ENCODE measurements at places on chromosomes 5 and 9.

GRCh38 chr9:129964901-129965734 is 77.9 kb downstream of the FNBP1 start:
- no peak for DNase-seq

- no peak for DNase-seq
These were observed 59.3 kb upstream of the CDKN2B start for GRCh38 chr9:22068369-22068768.

DNA sequence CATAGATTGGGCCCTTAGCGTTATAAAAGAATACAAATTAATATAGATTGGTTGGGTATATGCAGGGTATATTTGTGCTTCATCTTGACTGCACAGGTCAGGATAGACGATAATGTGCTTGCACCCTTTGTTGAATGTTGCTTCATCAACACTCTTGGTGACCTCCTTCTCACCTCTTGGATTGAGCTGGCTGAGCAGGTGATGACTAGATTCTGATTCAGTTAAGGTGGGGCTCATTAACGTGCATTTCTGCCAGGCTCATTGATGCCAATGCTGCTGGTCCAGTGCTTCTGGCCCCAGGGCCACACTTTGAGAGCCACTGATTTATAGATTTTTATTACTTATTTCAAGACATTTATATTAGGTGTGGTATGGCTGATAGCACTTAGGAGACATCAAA is 27.7 kb downstream of the PCSK5 start:
- no peak for DNase-seq

- DNase-seq = no peak
These were observed 53.3 kb upstream of the FAM169A start for GRCh38 chr5:74919487-74919886.

DNA sequence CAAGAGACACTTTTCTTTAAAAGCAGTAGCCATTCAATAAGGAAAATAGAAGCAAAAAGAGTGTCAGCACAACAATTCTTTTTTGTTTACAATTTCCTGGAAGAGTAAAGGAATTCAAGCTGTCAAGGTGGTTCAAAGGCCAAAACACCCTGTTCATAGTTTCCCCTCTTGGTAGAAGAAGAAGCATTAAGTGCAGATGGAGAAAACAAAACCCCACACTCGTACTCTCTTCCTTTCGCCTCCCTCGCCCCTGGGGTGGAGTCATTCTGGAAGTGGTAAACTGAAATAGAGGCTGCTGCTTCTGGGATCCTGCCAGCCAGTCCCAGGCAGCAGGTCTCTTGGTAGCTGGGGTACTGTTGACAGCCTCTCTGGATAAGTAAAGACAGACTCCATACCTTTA is 105.0 kb downstream of the ANKRD55 start:
- DNase-seq = peak; percentile 16

DNA sequence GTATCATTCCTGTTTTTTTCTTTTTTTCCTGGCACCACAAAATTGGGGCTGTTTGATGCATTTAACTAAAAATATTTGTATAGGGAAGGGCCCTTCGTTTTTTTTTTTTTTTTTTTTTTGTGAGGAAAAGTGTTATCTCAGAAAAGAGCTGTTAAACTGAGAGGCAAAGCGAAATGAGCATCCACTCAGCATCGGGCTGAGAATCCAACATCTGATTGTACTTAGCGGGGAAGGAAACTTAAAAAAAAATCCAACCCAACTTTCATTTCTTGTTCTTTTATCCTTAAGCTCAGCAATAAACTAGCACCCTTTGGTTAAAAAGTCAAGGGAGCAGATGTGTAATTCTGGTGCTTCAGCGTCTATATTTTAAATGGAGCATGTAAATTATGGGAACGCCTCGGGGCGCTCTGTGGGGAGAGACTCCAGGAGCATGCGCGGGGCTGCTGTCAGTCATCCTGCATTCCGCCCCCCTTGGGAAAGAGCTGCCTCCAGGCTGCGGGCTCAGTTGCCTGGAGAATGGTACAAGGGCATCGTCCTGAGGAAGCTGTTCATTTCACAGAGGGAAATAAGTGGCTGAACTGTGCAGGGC is 33.3 kb downstream of the DMRT2 start:
- no peak for DNase-seq

DNA sequence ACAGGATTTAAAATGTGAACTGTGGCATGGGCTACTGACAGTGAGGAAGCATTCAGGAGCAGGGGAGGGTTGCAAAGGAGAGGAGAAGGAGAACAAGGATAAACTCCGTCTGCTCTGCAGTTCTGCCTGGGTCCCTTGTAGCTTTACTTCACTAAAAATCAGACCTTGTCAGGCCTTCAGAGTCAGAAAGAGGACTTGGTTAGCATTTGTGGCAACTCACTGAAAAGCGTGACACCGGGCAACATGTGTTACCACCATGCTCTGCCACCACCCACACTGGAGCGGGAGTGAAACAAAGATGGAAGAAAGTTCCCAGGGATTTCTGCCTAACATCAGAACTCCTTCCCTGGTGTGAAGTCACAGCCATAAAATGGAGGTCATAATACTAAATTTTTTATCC is 19.3 kb downstream of the FYB1 start:
- peak; percentile 49 for DNase-seq

DNA sequence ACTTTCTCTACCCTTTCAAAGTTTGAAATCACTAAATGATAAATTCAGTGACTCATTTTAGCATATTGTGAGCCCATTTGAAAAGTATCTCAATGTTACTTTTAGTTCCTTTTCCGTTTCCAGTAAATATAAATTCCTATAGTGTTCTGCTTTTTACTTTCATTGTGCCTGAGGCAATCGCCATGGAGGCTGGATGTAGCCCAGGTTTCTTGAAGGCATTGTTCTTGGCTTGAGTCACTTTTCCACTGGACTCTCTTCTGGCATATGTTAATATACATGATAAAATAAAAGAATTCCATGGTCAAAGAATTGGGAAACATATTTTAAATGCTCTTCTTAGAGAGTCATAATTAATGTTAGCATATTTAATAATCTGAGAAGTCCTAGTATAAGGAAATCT is 327.0 kb downstream of the IZUMO3 start:
- DNase-seq = no peak

DNA sequence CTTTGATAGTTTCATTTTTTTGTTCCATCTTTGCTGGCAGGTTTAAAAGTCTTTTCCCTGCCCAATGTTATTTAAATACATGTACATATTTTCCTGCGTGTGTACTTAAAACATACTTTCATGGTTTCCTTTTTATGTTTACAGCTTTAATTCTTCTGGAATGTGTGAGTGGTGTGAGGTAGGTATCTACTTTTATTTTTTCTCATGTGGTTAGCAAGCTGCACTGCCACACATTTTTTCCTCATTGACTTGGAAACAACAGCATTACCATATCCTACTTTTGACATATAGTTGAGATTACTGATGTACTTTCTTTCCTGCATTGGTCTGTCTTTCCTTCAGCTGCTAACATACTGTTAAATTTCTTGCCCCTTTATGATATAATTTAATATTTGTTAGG is 51.4 kb upstream of the COL15A1 start:
- DNase-seq = no peak

DNA sequence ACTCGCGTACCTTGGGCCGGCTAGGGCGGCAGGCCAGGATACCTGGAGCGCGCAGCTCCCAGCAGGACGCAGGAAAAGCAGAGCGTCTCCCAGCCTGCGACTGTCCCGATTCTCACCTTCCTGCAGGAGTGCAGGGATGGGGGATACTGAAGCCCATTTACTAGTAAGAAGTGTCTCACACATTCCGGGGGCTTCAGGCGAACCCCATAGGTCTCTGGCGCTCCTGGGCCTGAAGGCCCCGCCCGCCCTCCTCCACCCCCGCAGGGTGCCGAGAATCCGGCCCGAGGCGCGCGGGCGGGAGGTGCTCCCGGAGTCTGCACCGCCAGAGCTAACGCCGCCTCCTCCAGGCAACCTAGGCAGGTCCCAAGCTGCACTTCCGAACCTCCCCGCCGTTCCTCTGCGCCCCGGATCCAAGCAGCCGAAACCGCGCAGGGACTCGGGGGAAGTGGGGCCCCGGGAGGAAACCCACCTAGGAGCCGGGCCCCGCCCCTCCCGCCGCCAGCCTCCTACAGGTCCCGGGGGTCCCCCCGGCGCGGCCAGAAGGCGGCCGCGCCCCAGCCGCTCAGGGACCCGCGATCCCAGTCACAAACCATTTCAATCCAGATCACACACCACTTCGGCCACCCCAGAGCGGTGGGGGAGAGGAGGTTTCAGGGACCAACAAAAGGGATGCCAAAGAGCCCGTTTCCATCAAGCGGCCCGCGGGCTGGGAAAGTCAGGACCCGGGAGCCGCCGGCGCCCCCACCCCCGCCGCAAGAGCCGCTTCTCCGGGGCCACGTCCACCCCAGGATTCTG is 1.2 kb downstream of the ROR2 start:
- peak; percentile 29 for DNase-seq

DNA sequence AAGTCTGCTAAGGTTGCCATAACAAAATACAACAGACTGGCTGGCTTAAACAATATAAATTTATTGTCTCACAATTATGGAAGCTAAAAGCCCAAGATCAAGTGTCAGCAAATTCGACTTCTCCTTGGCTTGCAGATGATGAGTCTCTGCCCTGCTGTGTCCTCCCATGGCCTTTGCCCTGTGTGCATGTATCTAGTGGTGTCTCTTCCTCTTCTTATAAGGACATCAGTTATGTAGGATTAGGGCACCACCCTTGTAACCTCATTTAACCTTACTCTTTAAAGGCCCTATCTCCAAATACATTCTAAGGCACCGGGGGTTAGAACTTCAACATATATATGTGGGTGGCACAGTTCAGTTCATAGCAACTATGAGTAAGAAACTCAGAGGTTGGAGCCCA is 157.9 kb upstream of the RASA1 start:
- DNase-seq = no peak

- DNase-seq = no peak
These were observed 28.0 kb upstream of the NFIL3 start for GRCh38 chr9:91451431-91452270.

DNA sequence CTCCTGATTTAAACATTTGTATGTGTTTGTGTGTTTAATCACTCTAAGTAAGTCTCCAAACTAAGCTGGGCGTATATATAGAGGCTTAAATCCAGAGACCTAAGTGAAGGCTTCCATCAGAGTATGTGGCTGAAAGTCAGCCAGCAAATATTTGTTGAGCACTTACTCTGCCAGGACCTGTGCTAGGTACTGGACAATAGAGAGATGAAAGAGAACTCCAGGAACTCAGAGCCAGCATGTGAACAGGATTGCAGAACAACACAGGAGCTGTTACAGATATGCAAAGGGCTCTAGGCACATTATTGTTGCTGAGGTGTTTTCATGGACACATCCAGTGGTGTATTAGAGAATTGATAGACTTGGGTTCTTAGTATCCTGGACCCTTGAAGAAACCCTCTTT is 4.7 kb upstream of the BNIP1 start:
- DNase-seq = no peak

DNA sequence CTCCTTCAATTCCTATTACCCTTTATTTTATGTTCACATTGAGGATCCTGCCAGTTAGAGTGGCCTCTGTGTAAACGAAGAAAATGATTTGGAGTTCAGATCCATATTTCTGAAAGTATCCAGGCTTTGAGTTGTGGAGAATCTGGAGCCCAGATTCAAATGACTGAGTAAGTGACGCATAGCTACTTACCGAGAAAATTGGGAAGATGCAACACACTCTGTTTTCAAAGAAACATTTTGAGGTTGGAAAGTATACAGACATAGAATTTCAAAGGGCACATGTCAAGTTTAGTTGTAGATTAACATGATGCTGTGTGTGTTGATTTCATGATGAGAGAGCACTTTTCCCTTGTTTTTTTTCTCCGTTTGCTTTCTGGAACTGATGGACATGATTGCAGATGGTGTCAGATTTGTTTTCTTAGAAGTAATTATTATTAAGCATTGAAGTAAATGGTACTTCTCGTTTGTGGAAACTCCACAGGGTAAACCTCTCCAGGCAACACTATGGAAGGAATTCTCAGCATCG is 148.1 kb downstream of the KDM4C start:
- no peak for DNase-seq

- DNase-seq = no peak
These were observed 297.2 kb downstream of the SPOCK1 start for GRCh38 chr5:137201876-137202275.

DNA sequence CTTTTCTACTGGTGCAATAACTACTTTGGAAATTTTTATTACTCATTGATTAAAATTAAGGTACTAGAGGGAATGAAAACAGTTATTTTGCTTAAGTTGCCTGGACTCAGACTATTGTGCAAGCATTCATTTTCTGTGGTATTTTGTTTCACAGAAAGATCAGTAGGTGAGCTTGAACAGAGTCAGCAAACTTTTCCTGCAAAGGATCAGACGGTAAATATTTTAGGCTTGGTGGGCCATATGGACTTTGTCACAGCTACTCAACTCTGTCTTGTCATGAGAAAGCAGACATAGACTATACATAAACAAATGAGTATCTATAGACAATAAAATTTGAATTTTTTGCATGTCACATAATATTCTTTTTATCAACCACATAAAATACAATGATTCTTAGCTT is 1036.4 kb downstream of the NR2F1-AS1 start:
- no peak for DNase-seq

DNA sequence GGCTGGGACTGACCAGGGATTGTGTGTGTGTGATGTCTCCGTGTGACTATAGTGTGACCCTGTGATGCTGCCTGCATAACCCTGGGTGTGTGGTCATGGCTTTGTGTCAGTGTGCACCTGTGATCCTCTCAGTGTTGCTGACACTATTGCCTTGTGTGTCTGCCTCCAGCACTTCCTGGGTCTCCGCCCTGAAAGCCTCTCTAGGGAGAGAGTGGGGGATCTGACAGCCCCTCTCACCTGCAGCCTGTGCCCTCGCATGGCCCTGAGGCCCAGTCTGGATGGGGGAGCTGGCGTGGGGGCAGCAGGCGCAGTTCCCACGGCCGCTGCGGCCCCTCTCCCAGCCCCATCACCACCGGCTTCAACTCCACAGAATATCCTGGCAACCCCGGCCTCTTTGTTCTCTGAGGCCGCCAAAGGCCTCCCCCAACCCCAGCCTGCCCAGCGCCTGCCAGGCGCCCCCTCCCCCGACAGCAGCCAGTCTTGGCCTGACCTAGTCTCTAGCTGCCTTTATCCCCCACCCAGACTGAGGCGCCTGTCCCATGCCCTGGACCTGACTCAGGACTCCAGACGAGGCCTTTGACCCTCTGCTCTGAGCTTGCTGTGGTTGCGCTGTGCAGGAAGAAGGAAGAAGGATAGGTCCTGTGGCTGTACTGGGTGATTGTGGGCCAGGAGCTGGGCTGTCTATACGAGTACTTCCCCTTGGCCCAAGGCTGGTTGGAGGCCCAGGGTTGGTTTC is 38.7 kb downstream of the CXXC5 start:
- DNase-seq = no peak

DNA sequence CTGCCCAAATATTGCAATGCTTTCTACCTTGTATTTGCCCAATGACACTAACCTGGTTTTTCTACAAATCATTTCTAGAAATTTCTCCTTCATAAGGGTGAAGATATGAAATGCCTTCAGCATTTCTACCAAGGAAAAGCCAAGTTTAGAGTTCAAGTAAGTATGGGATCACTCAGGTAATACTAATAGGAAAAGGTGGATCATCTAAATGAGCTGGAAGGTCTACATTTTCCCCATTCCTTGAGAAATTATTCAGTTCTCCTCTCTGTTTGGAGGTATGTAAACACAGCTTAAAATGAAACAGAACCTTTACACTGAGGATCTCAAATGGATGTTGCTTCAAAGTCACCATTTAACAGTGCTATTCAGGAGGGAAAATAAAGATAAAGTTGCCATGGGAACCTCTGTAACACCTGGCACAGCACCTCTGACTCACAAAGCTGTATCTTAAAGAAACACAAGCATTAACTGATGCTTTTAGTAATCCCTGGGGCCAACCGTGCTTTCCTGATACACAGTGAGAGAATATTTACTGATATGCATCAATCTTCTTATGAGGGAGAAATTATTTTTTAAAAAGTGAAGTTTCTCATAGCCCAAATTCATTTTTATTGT is 161.3 kb downstream of the DRD1 start:
- DNase-seq = no peak

GRCh38 chr9:122875523-122875922 is 29.6 kb downstream of the RC3H2 start:
- DNase-seq = no peak

Data from activated naive CD4-positive, alpha-beta T cell treated with Interleukin-2 at 50 U/mL for 16 hours (primary cell).